ENCODE measurements at places on chromosomes 3 and 15.

DNA sequence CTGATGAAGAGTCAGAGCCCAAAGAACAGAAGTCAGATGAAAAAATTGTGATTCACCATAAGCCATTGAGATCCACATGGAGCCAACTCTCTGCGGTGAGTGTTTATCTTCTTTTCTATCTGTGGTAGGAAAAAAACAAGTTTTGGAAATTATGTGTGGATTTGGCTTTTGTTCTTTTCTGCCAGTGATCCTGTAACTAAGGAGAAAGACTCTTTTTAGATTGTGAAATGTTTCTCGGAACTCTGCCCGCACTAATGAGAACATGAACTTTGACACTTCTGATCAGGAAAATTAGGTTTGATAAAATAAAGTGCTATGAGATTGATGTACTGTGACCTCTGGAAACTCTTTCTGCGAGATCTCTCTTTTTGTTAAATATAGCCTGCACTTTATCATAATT, 8.4 kb downstream of the ARHGEF26 start:
- no peak for DNase-seq

- DNase-seq = no peak
Measured at GRCh38 chr15:70033529-70034140, 64.1 kb downstream of the TLE3 start.

GRCh38 chr3:50549226-50549625, 18.3 kb downstream of the C3orf18 start:
- DNase-seq = no peak

GRCh38 chr3:57598765-57599360, 1.7 kb upstream of the ARF4 start:
- DNase-seq = no peak

DNA sequence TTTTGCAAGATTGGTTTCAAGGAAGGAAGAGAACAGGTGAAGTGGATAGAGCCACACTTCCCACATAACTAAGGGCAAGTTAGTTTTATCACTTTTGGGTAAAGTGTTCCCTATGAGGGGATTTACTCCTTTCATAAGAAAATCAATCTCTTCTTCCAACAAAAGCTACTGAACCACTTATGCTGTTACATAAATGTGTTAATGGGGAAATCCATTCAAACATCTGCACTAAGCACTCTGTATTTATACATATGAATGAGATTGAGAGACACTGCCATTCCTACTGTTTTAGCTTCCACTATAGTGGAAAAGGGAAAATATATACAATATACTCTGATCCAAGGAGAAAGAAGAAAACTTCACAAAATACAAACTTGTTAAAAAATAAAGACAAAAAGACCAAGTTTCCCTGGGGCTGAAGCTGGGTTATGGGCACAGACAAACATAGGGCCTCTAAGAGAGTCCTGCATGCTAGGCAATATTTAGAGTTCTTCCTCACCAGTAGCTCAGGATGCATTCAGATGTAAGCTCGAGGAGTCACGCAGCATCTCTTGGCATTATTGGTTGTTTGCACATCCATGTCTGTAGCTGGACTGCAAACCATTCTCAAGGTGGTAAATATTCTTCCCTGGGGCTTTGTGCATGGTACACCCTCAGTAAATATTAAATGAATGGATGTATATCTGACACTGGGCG, 454.2 kb downstream of the FGF12 start:
- no peak for DNase-seq

Data from stimulated activated CD8-positive, alpha-beta memory T cell treated with anti-CD3 and anti-CD28 coated beads, Interleukin-2, amount 100 ng/mL, for 1 hour (primary cell).